ENCODE measurements at places on chromosomes 5 and 9. TPM values are rescaled to one million over a fixed set of nuclear protein-coding genes. Genes with fewer than 3 reads are reported as not detected.

Gene ARHGEF39
- 28.9 TPM for total RNA-seq

GRCh38 chr5:45687701-45688100, 8.5 kb downstream of the HCN1 start:
- peaks cover 5% of the 10 kb centered on the region for H3K27me3 ChIP-seq
- H3K27ac ChIP-seq = no peak overlapping the region
- no peaks in the 10 kb centered on the region for H3K36me3 ChIP-seq
- no peaks in the 10 kb centered on the region for H3K4me1 ChIP-seq
- no peak for DNase-seq
- no peak overlapping the region for H3K4me3 ChIP-seq

Gene PCDHA3
- not detected for total RNA-seq

- H3K36me3 ChIP-seq = no peaks in the 10 kb centered on the region
- no peak overlapping the region for H3K4me3 ChIP-seq
- no peak overlapping the region for H3K27ac ChIP-seq
- peaks cover 6% of the 10 kb centered on the region for H3K27me3 ChIP-seq
- no peak for DNase-seq
These were observed 44.3 kb upstream of the GPR151 start for GRCh38 chr5:146560205-146560812.

Gene PIGO
- 22.8 TPM for total RNA-seq

DNA sequence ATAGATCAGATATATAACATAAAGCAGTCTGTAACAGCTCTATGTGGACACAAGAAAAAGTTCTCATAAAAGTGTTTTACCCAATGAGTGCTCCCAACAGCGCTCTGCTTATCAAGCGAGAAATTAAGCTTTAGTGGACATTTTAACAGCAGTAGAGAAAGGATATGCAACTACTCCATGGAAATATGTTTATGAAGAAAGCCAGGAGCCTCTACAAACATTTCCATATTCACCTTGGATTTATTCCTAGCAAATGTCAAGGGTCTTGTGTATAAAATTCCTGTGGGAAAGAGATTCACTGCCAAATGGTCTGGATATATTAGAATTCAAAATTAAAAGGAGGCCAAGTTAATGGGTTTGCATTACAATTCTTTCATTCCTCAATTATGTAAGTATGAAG, 66.5 kb downstream of the DTWD2 start:
- no peak overlapping the region for H3K4me3 ChIP-seq
- no peaks in the 10 kb centered on the region for H3K4me1 ChIP-seq
- no peak overlapping the region for H3K27ac ChIP-seq
- DNase-seq = no peak
- H3K27me3 ChIP-seq = no peaks in the 10 kb centered on the region

Gene GRAMD2B
- 10.8 TPM for total RNA-seq

DNA sequence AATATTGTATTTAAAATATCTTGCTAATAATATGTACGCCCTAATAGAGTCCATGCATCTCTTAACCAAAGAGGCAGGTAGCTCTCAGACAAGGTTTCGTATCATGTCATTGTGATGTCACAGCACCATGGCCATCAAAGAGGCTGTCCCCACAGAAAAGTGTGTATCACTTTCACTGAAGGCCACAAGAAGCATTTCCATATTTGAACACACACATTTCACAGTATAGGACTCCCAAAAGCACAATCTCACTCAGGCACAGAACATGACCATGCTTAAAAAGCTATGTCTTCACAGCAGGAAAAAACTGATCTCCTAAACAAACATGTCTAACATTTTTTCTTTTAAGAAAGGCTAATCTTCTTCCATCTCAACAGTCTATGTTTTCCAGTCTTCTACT, 133.8 kb downstream of the DENND1A start:
- no peak overlapping the region for H3K4me3 ChIP-seq
- H3K27me3 ChIP-seq = no peaks in the 10 kb centered on the region
- peak; percentile 14 for DNase-seq
- peaks cover 4% of the 10 kb centered on the region for H3K36me3 ChIP-seq
- no peak overlapping the region for H3K27ac ChIP-seq
- H3K4me1 ChIP-seq = peaks cover 16% of the 10 kb centered on the region

DNA sequence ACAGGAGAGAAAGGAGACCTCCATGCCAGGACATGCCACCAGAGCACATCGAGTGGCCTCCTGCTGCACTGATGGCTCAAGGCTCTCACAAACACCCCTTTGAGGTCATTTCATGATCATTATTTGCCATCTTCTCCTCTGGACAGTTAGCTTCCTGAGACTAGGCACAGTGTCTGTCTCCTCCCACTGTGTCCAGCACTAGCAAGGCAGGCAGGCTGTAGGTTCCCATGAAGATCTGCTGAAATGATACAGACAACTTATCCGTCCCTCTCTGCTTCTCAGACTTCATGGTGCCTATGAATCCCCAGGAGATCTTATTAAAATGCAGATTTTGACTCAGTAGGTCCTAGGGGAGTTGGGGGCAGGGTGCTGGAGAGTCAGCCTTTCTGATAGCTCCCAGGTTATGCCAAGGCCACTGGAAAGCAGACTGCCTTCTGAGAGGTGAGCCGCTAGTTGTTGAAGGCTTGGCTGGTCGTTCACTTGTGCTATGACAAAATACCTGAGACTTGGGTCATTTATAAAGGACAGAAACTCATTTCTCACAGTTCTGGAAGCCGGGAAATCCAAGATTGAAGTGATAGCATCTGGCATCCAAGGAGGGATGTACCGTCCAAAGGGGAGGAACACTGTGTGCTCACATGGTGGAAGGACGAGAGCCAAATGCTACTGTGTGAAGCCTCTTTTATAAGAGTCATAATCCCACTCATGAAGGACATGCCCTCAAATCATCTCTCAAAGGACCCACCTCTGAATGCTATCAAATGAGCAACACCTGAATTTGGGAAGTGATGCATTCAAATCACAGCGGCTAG, 183.4 kb downstream of the SPOCK1 start:
- H3K4me3 ChIP-seq = no peak overlapping the region
- DNase-seq = no peak
- H3K36me3 ChIP-seq = no peaks in the 10 kb centered on the region
- H3K27ac ChIP-seq = no peak overlapping the region

DNA sequence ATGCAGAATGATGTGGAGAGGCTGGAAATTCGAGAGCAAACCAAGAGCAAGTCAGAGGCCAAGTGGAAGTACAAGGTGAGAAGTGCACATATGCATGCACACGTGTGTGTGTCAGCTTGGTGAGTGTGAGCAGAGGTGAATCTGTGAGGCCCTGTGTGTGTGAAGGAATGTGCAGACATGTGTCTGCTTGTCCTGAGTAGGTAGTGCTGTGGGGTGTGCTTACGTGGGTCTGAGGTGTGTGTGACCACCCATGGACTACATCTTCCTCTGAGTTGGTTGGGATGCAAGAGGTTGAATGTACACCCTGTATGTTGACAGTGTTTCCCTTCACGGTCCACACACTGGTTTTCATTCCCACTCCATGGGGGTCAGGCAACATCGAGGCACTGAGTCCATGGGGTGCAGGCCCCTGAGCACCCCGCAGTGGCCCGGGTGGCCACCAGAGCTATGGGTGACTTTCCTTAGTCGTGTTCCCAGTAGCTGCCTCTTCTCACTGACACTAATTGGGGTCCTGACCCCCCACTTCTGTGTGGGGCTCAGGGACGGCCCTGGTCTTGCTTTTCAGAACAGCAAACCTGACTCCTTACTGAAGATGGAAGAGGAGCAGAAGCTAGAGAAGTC, 86.7 kb downstream of the PHF2 start:
- H3K36me3 ChIP-seq = no peaks in the 10 kb centered on the region
- H3K27ac ChIP-seq = no peak overlapping the region
- DNase-seq = no peak
- no peaks in the 10 kb centered on the region for H3K27me3 ChIP-seq
- H3K4me3 ChIP-seq = no peak overlapping the region

DNA sequence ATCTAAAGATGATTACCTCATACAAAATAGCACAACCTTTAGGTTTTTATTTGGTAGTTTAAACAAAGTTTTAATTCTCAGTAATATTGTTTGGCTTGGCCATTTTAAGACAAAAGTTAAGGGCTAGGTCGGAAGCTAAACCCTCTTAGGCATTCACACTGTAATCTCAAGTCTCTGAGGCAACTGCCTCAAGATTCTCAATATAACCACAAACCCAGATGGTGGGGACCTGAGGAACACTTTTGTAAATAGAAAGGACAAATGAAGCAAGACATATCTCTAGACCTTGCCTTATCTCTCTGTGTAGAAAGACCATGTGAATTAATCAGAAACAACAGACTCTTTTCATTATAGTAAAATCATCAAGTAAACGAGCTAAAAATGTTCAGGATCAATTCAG, 500.2 kb upstream of the CDH6 start:
- H3K4me1 ChIP-seq = no peaks in the 10 kb centered on the region
- DNase-seq = no peak
- H3K27ac ChIP-seq = no peak overlapping the region
- H3K27me3 ChIP-seq = no peaks in the 10 kb centered on the region

Gene CLK4
- total RNA-seq = 34.9 TPM

GRCh38 chr5:68533051-68533450, 317.5 kb downstream of the PIK3R1 start:
- no peaks in the 10 kb centered on the region for H3K27me3 ChIP-seq
- H3K27ac ChIP-seq = no peak overlapping the region
- no peaks in the 10 kb centered on the region for H3K36me3 ChIP-seq
- no peaks in the 10 kb centered on the region for H3K4me1 ChIP-seq

GRCh38 chr9:126410229-126410628, 83.6 kb downstream of the MVB12B start:
- no peaks in the 10 kb centered on the region for H3K36me3 ChIP-seq
- no peak overlapping the region for H3K4me3 ChIP-seq
- no peaks in the 10 kb centered on the region for H3K27me3 ChIP-seq
- H3K27ac ChIP-seq = no peak overlapping the region
- no peak for DNase-seq

DNA sequence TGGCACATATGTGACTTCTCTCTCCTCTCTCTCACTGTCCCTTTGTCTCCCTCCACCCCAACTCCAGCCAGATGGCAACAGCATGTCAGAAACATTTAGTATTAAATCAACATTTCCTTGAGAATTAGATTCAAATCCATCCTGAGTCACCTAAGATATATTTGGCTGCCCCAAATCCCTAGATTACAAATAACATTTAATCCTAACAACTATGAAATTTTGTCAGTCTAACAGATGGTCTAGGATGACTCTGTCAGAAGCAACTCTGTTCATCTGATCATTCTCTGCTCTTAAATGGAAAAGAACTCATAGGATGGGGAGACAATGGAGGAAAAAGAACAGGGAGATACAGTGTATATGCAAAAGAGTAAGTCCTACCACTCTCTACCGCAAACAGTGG, 201.2 kb downstream of the TSSK1B start:
- H3K27me3 ChIP-seq = peaks cover 12% of the 10 kb centered on the region
- no peak overlapping the region for H3K4me3 ChIP-seq
- no peak overlapping the region for H3K27ac ChIP-seq
- no peak for DNase-seq
- H3K4me1 ChIP-seq = no peaks in the 10 kb centered on the region
- no peaks in the 10 kb centered on the region for H3K36me3 ChIP-seq

Gene GPR150
- total RNA-seq = 0.64 TPM

Gene TEK
- total RNA-seq = not detected

GRCh38 chr5:156678484-156678883, 171.6 kb upstream of the PPP1R2B start:
- H3K27me3 ChIP-seq = no peaks in the 10 kb centered on the region
- H3K36me3 ChIP-seq = no peaks in the 10 kb centered on the region
- no peak overlapping the region for H3K4me3 ChIP-seq
- H3K27ac ChIP-seq = no peak overlapping the region
- no peak for DNase-seq
- no peaks in the 10 kb centered on the region for H3K4me1 ChIP-seq

GRCh38 chr9:128905964-128906363, 14.8 kb upstream of the PHYHD1 start:
- DNase-seq = no peak
- H3K4me3 ChIP-seq = no peak overlapping the region
- no peaks in the 10 kb centered on the region for H3K27me3 ChIP-seq
- no peak overlapping the region for H3K27ac ChIP-seq
- H3K4me1 ChIP-seq = peaks cover 50% of the 10 kb centered on the region

- H3K27me3 ChIP-seq = peaks cover 8% of the 10 kb centered on the region
- peak overlapping the region; percentile 94 for H3K27ac ChIP-seq
- no peak overlapping the region for H3K4me3 ChIP-seq
These were observed 56.2 kb upstream of the ABCA1 start for GRCh38 chr9:104984121-104984520.

- no peaks in the 10 kb centered on the region for H3K36me3 ChIP-seq
- no peaks in the 10 kb centered on the region for H3K27me3 ChIP-seq
- no peak for DNase-seq
- no peak overlapping the region for H3K27ac ChIP-seq
These were observed 47.5 kb downstream of the SAXO1 start for GRCh38 chr9:18985464-18985951.
